ENCODE measurements at places on chromosomes 13 and 19.

DNA sequence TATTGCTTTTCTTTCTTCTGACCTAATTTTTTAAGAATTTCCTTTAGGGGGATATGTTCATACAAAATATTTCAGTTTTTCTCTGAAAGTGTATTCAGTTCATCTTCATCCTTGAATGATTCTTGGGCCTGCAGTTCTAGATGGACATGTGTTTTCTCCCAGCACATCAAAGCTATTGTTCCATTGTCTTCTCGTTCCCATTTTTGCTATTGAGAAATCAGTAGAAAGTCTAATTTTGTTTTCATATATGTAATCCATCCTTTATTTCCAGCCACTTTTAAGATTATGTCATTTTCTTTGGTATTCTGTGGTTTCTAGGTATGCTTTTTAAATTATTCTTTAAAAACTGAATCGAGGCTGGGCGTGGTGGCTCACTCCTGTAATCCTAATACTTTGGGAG lies 15.8 kb upstream of the GRAMD1A start:
- no peak for DNase-seq

DNA sequence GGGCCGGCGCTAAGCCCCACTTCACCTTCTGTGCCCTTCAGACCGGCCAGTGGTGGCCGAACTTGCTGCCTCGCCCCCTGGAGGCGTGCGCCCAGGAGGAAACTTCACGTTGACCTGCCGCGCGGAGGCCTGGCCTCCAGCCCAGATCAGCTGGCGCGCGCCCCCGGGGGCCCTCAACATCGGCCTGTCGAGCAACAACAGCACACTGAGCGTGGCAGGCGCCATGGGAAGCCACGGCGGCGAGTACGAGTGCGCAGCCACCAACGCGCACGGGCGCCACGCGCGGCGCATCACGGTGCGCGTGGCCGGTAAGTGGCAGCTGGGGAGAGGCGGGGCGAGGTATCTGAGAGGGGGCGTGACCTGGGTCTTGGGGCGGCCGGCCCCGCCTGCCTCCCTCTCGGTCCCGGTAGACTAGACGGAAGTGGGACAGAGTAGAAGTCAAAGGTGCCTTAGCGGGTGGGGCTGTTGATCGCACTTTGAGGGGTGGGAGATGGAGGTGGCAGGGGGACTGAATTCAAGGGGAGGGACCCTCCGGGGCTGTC lies 5.6 kb downstream of the ICAM5 start:
- peak; percentile 77 for DNase-seq

- DNase-seq: no peak
Observed at GRCh38 chr19:32869966-32870573, 503 bp upstream of the SLC7A9 start.

DNA sequence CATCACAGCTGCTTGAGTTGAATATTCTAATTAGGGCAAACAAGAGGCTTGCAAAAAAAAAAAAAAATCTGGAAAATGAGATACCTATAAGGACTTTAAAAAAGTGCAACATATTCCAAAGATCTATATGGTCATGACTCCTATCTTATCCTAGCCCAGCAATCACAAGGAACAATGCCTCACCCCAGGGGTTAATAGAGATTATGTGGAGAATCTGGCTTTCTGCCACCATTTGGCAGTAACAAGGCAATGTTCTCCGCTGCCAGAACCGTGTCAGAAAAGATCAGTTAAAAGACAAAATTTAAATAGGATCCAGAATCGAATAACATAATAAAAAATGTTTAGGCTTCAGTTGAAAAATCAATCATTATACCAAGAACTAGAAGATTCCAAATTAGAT lies 1643.2 kb upstream of the PRR20A start:
- no peak for DNase-seq

DNA sequence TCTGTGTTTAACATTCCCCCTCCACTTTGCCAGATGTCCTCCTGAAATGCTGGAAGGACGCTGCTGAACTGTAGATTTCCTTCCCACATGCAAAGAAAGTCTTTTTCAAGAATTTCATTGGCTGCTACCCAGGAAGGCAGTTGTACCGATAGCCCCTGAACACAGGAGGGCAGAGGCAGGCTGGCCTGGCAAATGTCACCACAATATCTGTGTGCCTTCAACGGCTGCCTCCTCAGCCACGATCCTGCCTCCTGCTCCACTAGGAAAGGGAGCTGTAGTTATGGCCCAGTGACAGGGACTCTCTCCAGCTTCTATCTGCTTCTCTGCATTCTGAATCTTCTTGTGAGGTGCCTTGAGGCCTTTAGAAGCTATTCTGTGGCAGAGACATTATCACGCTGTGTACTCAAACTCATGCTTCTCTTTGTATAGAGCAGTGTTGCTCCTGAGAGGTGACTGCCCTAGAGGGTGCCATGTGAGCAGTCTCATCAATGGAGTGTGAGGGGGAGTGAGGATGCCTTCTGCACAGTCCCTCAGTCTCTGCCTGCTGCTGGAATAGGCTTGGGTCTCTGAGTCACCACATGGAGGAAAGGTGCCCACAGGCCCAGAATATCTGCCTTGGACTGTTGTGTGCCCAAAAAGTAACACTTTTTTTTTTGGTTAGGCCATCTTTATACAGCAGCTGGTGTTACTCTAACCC lies 279.8 kb downstream of the DNAJC15 start:
- DNase-seq: no peak

DNA sequence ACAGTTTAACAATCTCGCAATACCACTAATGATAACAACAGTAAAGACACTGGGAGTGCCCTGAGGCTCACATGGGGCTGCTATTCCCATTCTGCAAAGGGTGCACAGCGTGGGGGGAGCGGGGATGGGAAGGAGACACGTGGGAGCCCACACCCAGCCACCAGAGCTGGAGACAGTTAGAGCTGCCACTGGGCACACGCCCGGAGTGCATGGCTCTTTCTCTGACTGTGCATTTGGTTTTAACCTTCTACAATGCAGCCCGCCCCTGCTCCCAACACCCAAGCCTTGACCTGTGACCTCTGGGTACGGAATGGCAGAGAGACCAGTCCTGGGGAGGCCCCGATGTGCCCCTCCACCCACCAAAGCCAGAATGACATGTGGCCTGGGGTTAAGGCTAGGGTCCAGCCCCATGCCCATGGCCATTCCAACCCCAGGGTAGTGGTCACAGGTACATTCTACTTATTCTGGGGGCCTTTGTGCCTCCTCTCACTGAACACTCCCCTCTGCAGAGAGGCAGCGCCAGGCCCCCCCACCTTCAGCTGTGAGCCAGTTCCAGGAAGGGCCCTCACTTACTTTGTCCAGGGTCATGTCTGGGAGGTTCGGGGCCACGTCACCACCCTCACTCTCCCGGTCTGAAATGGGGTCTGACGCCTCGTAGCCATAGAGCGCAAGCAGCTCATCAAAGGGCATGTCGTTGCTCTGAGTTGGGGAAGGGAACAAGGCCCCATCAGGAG lies 17.1 kb downstream of the MIER2 start:
- no peak for DNase-seq

DNA sequence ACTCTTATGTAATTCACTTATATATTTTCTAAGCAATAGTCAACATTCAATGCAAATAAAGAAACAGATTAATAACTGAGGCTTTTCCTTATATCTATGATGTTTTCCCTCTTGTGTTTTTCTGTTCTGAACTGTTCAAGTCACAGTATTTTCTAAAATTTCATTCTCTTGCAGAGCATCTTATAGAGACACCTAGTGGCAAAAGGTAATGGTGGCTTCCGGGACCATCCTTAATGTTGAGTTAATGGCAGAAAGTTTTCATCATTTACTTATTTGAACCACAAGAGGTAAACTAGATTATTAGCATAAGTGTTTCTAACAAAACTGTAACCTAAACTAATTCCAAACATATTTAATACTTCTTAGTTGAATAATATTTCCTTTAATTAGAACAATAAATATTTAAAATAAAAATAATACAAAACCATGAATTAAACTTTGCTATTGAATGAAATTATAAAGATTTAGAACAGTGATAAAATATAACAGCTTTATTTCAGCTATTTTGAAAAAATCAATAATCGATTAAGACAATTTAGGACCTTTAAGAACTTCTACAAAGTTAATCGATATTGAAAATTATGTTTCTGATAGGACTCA lies 1.7 kb upstream of the SLITRK5 start:
- no peak for DNase-seq

- DNase-seq: no peak
Observed at GRCh38 chr19:23183251-23183650, 66.4 kb downstream of the ZNF730 start.

GRCh38 chr19:1259876-1260748 lies 9.0 kb upstream of the CIRBP start:
- DNase-seq: peak; percentile 78

DNA sequence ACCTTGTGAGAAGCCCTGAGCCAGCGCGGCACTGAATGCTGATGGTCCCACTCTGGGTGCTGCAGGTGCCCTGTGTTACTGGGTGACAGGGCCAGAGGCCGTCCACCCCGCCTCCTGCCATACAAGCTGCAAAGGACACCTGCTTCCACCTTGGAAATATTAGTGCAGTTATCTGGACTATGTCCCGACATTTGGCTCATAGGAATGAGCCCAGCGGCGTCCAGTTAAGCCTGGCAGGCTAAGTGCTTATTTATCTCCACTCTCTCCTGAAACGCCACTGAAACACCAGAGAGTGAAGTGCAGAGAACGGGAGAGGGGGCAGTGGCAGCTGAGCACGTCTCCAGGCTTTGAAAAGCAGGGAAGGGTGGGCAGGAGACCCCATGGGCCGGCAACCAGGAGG lies 145.8 kb downstream of the KDM4B start:
- DNase-seq: no peak

DNA sequence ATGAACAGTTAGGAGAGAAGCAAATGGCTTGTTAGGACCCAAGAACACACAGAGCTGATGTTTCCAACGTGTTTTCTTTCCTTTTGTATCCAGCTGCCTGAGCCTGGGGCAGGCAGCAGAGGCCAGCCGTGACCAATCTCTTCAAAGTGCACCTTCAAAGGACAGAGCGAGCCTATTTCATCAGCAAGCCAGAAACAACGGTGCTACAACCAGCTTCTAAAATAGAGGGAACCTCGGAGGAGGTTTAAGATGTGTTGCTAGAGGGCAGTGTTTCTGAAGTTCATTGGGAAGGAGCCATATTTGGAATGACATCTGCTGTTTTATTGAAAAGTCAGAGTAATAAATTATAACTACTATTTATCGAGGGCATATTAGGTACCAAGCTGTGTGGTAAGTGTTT lies 56.2 kb upstream of the RFC3 start:
- no peak for DNase-seq

GRCh38 chr13:52195401-52195837 lies 36.0 kb upstream of the NEK3 start:
- DNase-seq: peak; percentile 69

GRCh38 chr19:51096473-51097165 lies 11.6 kb downstream of the CTU1 start:
- DNase-seq: no peak

DNA sequence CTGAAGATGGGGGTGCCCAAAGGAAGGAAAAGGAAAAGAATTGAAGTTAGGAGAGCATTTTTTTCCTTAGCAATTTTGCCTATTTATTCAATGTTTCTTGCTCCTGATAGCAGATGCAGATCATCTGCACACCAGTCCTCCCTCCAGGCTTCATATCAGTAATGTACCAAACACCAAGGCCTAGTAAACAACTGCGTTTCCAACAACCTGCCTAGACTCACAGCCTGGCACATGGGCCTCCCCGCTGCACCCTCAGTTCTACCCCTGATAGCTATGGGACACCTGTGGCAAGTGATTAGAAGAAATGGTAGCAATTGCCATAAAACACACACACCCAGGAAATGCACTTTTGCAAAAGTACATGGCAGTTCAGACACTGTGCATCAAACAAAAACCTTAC lies 30.4 kb upstream of the HMGB1 start:
- no peak for DNase-seq

DNA sequence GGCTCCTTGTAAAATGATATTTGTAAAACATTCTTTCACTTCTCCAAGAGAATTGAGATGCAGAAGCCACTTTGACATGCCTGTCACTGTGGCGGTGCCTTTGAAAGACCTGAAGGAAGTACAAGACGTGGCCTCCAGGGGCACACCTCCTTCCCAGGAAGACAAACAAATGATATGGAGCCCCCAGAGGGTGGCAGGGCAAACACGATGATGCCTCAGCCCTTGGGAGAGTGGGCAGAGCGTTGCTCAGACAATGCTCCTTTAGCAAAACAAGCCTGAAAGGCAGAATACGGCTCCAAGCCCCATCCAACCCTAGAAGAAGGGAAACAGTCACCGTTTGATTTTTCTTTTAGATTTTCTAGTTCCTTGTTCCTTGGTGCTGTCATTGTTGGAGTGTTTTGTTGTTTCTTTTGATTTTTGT lies 9.2 kb upstream of the ATP12A start:
- no peak for DNase-seq

- DNase-seq: no peak
Observed at GRCh38 chr19:54156953-54157352, 2.6 kb downstream of the LENG1 start.

DNA sequence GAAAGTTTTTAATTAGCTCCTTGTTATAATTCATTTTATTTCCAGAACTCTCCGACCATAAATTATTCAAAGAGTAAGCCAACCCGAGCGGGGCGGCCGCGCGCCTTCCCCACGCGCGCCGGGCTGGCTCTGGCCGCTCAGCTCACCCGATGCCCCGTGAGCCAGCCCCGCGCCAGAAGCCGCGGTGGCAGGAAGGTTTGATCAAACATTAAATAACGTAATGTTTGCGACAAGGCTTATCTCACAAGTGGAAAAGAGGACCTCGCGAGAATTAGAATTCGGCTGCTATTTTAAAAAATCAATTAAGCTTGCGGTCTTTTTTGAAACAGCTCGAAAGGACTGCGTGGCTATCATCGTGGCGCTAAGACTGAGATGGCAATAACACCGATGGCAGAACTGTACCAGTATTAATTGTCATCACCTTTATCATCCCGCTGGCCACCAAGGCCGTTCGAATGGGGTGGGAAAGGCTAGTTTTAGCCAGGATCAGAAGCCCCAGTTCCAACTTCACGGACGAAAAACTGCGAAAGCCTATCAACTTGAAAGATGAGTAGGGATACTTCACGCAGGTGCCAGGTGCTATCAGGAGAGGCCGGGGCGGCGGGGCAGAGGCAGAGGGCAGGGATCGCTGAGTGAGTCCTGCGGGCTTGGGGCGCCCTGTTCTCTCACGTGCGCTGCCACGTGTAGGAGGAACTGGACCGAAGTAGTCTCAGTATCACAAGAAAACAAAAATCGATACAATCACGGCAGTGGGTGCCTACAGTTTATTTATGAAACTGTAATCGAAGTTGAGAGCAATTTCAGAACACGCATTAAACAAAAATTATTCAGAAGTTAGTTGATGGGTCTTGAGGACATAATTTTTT lies 6.4 kb downstream of the POU4F1 start:
- DNase-seq: no peak

DNA sequence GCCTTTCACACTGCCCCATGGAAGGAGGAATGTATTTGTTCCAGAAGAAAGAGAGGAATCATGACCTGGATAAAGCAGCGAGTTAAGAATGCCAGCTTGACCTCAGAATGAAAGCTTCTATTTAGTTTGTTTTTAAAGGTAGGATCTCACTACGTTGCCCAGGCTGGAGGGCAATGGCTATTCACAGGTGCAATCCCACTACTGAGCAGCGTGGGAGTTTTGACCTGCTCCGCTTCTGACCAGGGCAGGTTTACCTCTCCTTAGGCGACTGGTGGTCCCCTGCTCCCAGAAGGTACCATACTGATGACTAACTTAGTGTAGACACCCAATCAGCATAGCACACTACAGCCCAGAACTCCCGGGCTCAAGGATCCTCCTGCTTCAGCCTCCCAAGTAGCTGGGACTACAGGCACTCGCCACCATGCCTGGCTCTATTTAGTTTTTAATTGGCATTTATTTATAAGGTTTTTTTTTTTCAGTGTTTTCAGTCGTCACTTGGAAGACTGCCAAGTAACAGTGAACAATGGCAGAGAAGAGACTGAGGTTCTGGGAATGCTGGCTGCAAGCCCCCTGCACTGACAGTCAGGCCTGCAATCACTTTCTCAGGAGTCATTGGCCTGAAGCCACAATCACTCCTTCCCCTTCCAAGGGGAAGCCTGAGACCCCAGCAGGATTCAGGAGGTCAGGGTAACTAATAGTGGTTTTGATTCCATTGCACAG lies 73.1 kb downstream of the EPS15L1 start:
- no peak for DNase-seq

Data from activated naive CD8-positive, alpha-beta T cell treated with anti-CD3 and anti-CD28 coated beads, Interleukin-2, amount 10 ng/mL, durations not matched to agents 7 days and 5 days (primary cell).